ENCODE measurements at places on chromosomes 6 and 20.

DNA sequence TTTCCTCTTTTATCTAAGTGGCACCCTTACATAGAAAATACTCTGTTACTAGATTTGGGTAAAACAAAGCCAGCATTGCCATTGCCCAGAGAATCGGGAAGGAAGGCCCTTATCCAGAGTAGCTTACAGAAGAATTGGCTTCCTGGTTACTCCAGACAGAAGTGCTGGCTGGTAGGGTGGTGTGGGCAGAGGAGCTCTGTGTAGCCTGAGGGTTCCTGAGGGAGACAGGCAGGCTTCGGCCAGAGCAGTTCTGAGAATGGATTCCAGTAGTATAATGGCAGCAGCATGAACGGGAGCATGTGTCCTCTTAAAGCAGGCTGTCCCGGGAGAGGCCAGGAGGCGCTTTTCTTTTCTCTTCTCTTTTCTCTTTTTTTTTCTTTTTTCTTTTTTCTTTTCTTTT lies 11.9 kb downstream of the CUL9 start:
- DNase-seq: no peak

DNA sequence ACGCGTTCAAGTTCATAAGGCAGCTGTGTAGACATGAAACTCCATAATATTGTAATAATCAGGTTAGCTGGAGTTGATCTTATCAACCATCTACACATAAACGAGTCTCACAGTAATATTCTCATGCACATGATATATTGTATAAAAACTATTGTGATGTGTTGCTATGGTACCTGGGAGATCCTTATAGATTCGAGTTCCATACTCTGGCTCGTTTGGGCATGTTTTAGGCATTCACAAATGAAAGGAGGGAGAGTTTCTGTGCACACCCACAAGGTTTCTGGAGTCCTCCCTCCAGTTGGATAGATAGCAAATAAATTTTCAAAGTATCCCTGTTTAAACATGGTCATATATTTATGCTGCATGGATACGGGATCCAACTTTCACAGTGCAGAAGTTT lies 567.5 kb upstream of the SLC35B3 start:
- DNase-seq: no peak

DNA sequence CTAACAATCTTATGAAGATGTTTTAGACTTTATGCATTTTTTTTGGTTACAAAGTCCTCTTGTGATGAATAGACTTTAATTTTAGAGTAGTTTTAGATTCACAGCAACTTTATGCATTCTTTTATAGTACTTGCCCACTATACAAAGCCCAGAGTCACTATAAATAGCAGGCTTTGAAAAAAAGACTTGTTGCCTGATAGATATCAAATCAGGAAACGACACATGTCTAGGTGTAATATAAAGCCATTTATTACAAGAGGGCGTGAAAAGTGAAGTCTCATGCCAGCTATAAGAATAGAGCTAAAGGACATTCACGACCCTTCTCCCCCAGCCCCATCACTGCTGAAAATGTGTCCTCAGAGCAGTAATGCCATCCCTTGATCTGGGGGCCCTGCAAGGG lies 78.0 kb upstream of the MRPS10 start:
- DNase-seq: no peak

GRCh38 chr6:35047265-35048011 lies 93.7 kb downstream of the TCP11 start:
- DNase-seq: no peak

- DNase-seq: no peak
Measured at GRCh38 chr20:16551607-16552006, 21.6 kb downstream of the KIF16B start.

DNA sequence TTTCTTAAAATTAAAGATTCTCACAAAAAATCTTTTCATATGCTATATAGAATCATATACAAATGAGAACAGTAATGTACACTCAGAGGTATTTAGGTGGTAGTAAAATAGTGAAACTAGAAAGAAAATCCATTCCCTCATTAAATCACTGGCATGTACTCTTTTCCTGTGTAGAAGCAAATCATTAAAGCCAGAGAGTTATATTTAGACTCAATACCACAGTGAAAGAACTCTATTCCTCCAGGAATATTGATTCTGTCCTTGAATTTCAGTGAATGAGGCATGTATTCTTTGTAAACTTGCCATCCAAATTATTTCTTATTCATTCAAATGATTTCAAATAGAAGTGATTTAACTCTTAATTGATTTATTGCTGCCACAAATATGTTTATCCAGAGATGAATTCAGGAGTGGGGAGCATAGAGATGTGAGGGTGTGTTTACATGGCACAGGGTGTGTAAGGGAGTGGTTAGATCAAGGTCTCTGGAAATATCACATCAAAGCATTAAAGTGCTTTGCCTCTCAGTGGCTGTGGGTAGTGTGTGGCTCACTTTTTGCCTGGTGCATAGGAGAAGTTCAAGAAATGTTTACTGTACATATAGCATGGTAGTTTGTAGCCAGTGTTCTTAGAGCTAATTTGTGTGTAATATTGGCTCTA lies 141.2 kb downstream of the FAM83B start:
- no peak for DNase-seq

Data from anterior cingulate cortex (tissue), 58 donors.